ENCODE measurements at places on chromosomes 4 and X. TPM values are rescaled to one million over a fixed set of nuclear protein-coding genes. Genes with fewer than 3 reads are reported as not detected.

OTUD6A gene
- total RNA-seq = not detected

DNA sequence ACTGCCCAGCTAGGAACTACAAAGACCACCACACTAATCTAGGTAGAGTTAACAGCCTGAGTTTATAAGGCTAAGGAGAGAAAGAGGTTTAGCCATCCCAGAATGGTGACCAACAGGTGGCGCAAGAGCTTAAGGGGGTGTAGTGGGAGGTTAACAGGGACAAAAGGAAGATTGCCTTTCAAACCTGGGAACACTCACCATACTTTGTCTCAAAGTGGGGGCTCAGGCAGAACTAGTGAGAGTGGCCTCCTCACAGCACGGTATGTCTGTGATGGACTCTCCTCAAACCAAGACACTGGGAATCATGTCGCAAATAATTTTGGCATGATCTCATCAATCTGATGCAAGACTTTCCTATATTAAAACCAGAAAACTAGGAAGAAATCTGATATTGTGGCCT is 23.4 kb downstream of the CCNI start:
- no peak for DNase-seq

DNA sequence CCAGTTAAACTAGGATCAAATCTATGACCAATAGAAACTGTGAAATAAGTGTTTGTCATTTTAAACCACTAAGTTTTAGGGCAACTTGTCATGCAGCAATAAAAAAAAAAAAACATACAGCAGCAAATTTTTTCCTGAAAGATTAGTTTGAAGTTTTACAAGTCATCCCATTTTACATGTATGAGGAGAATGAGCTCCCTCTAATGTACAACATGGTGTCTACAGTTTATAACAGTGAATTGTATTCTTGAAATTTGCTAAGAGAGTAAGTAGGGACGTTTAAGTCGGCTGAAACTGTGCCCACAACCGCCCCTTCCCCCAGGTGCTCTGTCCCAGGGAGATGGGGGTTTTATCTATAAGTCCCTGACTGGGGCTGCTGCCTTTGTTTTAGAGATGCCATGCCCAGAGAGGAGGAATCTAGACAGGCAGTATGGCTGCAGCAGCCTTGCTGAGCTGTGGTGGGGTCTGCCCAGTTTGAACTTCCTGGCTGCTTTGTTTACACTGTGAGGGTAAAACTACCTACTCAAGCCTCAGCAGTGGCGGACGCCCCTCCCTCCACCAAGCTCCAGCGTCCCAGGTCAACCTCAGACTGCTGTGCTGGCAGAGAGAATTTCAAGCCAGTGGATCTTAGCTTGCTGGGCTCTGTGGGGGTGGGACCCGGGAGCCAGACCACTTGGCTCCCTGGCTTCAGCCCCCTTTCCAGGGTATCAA is 499.3 kb upstream of the CT83 start:
- DNase-seq = no peak

GLRA2 gene
- total RNA-seq = not detected

SSX4 gene
- total RNA-seq = not detected

NLGN3 gene
- 0.19 TPM for total RNA-seq

KLKB1 gene
- 0.75 TPM for total RNA-seq

CTAG1B gene
- not detected for total RNA-seq

DNA sequence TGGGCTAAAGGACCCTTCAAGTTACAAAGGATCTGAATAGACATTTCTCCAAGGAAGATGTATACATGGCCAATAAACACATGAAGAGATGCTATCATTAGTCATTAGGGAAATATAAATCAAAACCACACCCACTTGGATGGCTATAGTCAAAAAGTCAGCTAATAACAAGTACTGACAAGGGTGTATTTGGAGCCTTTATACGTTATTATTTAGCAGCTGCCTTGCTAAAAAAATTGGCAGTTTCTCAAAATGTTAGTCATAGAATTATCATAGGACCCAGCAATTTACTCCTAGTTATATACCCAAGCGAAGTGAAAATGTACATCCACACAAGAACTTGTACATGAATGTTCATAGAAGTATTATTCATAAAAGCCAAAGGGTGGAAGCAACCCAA is 112.7 kb upstream of the DUSP21 start:
- DNase-seq = no peak

CT45A5 gene
- not detected for total RNA-seq

KCND1 gene
- total RNA-seq = 1.3 TPM

GRCh38 chr4:183098019-183098722 is 886 bp upstream of the WWC2 start:
- DNase-seq = peak; percentile 71

ZXDA gene
- total RNA-seq = 5.1 TPM

GRCh38 chr4:98237204-98237603 is 24.0 kb upstream of the RAP1GDS1 start:
- no peak for DNase-seq

IDUA gene
- 10.2 TPM for total RNA-seq

GRCh38 chr4:138192113-138192512 is 50.0 kb downstream of the SLC7A11 start:
- DNase-seq = no peak

All from right atrium auricular region (tissue), 2 donors.